ENCODE measurements at places on chromosomes 3 and 15. TPM values are rescaled to one million over a fixed set of nuclear protein-coding genes. Genes with fewer than 3 reads are reported as not detected.
A peak's percentile ranks its signal among the peaks of the same experiment; 100 is the strongest.

DYNLT2B gene
- total RNA-seq, result 14.9 TPM

CACNA2D3 gene
- 2.3 TPM for total RNA-seq

SMAD3 gene
- total RNA-seq, result 44.6 TPM

DNA sequence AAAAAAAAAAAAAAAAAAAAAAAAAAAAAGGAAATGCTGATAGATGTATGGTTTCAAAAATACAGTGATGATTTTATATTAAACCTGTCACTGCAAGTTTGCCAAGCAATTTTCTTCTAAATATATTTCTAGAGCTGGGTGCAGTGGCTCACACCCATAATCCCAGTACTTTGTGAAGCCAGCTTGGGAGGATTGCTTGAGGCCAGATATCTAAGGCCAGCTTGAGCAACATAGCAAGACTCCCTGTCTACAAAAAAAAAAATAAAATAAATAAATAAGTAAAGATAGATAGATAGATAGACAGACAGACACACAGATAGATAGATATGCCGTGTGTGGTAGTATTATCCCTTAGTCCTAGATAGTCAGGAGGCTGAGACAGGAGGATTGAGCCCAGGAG, 41.4 kb upstream of the ST3GAL6 start:
- no peak for DNase-seq

DNA sequence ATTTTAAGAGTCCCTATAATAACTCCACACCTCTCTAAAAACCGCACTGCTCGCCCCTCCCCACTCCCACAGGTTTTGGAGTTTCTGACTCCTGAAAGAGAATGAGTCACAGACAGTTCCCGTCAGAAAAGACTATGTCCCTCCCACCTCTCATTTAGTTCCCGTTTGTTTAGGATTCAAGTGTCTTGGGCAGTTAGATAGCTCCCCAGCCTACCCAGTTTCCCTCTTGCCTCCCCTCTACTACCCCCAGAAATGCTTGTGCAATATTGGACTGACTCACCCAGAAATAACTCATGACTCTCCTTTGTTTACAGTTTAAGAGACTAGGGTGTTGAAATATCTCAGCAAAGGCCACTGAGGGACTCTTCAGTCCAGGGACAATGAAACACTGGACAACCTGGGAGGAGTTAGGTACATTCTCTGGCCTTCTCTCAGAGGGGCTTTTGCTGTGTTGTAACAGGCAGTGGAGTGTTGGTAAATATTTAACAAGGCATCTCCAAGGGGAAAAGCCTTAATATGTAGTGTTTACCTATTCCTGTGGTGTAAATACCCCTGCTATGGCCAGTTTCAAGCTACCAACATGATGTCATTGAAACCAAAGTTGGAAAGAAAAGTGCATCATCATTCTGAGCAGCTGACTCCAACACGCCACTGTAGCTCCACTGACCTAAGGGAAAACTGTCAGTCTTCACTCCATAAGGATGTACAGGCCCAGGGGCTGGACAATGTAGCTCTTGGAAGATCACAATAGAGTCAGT, 96.1 kb upstream of the CHD2 start:
- peak; percentile 89 for DNase-seq

- DNase-seq, result no peak
Measured at GRCh38 chr3:139473155-139473771, 3.1 kb downstream of the RBP2 start.

DNA sequence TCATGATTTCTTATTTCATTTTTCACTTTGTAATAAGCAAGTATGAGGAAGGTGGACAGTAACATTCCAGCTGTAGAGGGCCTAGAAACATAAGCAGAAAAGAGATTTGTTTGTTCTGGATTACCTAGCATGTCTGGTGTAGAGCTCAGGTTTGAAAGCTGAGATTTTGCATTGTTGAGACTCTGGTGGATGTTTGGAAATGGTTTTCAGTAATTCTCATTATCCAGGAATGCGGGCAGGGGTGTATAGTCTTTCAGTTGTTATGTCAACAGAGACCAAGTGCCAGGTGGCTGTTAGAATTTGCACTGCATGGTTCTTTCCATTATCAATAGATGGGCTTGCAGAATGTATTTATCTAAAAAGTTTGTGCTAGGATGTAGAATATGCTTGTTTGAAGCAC, 10.9 kb downstream of the GPD1L start:
- DNase-seq, result no peak

- DNase-seq, result no peak
Measured at GRCh38 chr3:100060685-100061484, 53.4 kb downstream of the FILIP1L start.

DNA sequence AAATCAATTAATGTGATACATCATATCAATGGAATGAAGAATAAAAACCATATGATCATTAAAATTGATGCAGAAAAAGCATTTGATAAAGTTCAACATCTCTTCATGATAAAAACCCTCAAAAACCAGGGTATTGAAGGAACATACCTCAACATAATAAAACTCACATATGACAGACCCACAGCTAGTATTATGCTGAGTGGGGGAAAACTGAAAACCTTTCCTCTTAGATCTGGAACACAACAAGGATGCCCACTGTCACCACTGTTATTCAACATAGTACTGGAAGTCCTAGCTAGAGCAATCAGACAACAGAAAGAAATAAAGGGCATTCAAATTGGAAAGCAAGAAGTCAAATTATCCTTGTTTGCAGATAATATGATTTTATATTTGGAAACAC, 30.5 kb downstream of the CCK start:
- no peak for DNase-seq

DNA sequence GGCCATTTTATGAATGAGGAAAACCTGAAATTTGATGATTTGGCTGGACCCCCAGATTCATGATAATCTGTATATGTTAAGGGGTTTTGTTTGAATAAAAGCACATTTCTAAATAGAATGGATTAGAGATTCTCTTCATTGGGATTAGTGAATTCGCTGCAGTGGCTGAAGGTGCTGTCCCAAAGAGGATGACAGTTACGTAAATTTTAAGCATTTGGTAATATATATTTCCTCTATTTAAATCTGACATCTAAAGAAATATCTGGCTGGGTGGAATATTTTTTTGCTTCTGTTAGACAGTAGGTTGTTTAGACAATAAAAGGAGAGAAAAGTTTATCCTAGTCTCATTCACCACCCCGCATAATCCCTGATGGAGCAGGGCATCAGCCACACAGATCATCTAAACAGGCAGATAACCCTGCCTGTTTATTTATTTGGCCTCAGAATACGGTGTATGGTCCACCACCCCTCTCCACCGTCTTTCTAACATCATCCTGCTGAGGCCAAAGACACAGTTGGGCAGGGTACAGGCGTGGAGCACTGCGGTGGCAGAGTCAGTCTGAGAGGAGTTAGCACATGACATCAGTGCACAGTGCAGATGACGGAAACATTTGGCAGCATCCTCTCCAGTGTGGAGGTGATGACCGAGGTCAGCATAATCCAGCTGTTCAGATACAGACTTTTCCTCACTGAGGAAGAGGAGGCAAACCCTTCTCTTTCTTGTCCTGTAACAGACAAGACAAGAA, 20.4 kb upstream of the NFKBIZ start:
- no peak for DNase-seq

- no peak for DNase-seq
Measured at GRCh38 chr3:10162185-10162584, 2.5 kb upstream of the IRAK2 start.

GRCh38 chr15:38378161-38378560, 75.8 kb upstream of the FAM98B start:
- no peak for DNase-seq

DNA sequence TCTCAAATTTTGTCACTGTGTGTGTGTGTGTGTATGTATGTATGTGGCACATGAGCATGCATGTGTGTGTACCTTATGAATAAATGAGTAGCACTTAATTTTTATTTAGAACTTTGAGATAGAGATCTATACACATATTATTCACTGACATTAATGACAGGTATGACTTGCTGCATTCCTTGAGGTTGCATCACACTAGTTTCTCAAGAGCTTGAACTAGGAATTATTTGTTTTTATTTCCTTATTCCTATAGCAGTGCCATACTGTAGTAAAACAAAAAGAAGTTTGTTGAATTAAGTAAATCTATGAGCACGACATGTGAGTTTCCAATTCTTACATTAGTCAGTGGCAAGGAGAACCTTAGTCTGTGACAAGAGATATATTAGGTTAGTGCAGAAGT, 943.9 kb downstream of the ROBO1 start:
- DNase-seq, result no peak

DNA sequence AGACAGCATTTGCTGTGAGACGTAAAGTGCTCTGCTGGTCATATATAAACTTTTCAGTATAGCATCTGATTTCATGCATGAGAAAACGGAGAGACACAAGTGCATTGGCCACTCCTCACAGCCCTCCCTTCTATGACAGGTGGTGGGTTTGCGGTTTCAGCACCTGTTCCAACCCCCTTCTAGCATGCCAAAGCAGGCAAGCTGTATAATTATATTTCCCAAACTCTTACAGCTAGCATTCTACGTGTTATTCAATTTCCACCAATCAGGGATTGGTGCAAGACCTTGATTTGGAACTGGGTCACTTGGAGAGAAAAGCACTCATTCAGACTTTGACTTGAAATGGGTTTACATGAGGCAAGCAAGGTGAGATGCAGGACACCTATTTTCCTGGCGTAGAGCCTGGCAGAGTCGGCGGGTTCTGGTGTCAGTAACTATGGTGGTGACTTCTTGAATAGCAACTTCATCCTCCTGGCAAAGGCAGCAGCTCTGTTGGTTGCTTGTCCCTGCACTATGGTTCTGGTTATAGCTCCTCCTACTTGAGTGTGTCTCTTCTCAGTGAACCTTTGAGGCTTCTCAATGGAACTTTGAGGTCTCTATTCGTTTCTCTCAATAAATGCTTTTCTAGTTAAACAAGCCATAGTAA, 356.5 kb downstream of the TBL1XR1 start:
- no peak for DNase-seq

DNA sequence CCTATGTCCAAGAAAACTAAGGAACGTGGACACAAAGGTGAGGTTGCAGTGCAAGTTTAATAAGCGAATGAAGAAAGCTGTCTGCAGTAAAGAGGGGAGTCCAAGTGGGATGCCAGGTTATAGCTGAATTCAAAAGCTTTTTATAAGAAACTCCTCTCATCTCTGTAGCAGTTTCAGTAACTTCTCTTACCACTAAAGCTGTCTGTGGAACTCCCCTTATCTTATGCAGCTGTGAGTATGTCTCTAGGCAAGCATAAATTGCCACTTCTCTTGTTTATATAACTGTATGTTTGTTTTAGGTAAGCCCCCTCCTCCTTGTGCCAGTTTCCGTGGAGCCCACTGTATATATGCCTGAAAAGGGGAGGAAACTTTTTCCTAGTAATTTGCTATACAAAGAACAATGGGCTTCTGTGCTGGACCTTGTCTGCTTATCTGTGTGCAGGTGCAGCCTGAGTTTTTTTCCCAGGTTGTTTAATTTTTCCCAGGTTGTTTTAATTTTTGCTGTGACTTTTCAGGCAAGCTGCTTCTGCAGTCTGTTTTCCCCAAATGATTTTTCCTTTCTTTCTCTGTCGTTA, 875.1 kb upstream of the EPHA6 start:
- DNase-seq, result no peak

DNA sequence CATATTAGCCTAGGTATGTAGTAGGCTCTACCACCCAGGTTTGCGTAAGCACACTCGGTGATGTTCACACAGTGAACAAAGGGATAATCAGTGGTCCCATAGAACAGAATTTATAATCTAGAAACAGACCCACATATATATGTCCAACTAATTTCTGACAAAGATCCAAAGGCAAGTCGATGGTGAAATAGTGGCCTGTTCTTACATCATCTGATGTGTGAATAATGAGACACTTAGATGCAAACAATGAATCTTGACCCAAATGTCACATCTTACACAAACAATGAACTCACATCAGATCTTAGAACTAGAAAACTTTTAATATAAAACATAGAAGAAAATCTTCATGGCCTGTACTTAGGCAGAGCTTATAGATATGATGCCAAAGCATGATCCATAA, 17.6 kb upstream of the TM2D3 start:
- DNase-seq, result no peak

GRCh38 chr15:100862162-100862561, 17.5 kb upstream of the ALDH1A3 start:
- no peak for DNase-seq

DNA sequence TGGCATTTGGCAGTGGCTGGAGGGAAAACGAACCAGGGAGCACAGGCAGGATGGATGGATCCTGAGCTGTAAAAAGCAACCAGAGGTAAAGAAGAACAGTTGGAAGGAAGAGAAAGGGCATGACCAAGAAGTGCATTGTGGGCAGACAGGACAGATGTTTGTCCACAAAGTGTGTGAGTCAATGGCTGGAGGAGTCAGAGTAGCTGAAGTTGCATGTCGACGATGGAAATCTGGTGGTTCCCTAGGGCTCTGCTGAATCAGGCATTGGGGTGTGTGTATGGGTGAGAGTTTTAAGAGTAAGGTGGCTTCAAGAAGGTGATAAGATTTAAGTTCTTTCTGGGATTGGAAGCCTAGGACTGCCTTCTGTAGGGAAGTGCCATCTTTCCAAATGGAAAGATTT, 214.0 kb upstream of the BHLHE40 start:
- DNase-seq, result no peak

DNA sequence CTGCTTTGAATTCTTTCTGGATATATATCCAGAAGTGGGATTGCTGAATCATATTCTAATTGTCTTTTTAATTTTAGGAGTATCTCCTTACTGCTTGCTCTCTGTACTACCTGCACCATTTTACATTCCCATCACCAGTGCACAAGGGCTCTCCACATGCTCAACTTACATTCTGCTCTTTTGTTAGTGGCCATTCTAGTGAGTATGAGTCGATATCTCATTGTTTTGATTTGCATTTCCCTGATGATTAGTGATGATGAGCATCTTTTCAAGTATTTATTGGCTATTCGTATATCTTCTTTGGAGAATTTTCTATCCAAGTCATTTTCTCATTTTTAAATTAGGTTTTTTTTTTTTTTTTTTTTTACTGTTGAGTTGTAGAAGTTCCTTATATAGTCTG, 29.5 kb downstream of the PFN2 start:
- DNase-seq, result no peak

DNA sequence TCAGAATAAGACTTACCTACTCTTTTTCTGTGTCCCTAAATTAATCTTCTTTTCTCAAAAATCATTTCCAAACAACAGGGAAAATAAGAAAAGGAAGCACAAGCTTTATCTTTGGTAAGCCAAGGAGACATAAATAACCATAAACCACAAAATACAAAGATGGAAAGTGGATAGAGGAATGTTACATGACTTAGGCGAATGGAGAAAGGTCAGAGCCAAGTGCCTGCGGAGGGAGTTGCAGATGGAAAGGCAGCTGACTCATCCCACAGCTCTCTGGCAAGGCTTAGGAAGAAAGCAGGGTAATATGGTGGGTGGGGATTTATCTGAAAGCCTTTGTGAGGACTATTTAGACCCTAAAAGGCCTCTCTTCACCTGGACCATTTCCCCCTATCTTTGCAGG, 72.8 kb downstream of the GALK2 start:
- DNase-seq, result no peak

DNA sequence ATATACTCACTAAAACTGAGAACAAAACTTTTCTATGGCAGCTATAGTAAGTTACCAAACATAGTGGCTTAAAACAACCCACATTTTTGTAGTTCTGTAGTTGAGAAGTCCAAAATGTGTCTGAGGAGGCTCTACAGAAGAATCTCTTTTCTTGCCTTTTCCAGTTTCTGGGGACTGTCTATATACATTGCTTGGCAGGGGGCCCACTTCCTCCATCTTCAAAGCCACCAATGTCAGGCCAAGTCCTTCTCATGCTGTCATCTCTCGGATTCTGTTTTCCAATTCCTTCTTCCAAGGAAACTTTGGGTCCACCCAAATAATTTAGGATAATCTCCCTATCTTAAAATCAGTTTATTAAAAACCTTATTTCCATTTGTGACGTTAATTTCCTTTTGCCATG, 92.7 kb downstream of the DLG1 start:
- DNase-seq, result no peak

- DNase-seq, result peak; percentile 56
Measured at GRCh38 chr15:38702178-38702912, 137.7 kb upstream of the RASGRP1 start.
